ENCODE measurements at places on chromosomes 2 and 18.

DNA sequence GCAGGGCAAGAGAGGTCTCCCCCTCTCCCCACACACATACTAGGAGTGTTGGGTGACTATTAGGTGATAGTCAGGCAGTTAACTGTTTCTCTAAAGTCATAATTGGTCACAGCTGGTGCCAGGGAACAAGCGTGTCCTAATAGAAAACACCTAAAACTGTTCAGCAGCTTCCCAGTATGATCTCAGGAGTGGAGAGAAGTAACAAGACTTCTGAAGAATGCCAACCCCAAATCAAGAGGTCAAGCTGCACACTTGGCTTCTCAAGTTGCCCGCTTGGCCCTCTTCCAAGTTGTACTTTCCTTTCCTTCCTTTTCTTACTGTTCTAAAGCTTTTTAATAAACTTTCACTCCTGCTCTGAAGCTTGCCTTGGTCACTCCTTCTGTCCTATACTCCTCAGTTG lies 22.4 kb upstream of the STAT1 start:
- no peak for DNase-seq

DNA sequence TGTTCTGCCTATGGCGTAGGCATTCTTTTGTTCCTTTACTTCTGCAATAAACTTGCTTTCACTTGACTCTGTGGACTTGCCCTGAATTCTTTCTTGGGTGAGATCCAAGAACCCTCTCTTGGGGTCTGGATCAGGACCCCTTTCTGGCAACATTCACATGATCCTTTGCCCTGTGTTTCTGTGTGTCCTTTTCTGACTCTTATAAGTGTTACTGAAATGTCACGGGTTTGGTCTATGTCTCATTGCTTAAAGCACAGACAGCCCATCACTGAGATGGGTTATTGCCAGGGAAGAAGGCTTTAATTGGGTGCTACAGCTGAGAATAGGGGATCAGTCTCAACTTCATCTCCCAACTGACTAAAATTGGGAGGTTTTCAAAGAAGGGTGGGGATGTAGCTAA lies 110.9 kb upstream of the XPO1 start:
- DNase-seq = no peak

- DNase-seq = no peak
Measured at GRCh38 chr2:3959372-3959771, 256.0 kb downstream of the DCDC2C start.

DNA sequence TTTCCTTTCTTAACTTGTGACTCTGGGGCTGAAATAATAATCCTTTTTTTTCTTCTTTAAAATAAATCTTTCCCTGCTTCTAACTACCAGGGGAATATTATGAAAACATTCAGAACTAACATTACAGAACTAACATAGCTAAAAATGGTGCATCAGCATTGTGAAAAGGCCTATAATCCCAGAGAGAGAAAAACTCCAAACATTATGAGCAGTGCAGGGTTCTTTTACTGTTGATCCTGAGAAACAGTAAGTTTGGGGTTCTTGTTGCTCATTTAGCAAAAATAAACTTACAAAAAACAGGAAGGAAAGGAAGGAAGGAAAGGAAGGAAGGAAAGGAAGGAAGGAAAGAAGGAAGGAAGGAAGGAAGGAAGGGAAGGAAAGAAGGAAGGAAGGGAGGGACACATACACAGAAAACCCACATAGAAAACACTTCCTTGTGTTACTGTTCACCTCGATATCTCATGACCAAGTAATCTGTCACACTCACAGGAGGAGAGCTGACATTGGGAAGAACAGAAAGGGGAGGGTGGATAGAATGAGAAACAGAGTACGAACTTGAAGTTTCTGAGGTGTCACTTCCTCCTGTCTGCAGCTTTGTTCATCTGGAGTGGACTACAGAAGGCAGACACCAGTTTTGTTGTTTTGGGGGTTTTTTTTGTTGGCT lies 18.4 kb upstream of the PIK3C3 start:
- DNase-seq = no peak

GRCh38 chr18:22767653-22768052 lies 165.5 kb upstream of the RBBP8 start:
- no peak for DNase-seq

GRCh38 chr2:17076533-17076932 lies 410.9 kb upstream of the CYRIA start:
- DNase-seq = no peak

DNA sequence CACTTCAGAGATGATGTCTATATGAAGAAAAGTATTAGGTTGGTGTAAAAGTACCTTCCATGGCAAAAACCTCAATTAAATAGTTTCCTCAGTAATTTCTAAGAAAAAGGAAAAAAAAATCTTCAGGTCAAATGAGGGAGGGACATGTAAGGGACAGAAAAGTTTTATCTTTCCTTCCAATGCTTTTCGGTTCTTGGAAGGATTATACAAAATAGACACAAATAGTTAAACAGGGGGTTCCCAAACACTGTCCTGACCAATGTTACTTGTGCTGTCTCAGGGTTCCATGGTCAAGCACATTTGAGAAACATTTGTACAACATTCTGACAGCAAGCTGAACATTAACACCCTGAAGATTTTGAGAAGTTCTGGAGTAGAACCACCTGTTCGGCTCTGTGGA lies 22.0 kb downstream of the ERMN start:
- no peak for DNase-seq

DNA sequence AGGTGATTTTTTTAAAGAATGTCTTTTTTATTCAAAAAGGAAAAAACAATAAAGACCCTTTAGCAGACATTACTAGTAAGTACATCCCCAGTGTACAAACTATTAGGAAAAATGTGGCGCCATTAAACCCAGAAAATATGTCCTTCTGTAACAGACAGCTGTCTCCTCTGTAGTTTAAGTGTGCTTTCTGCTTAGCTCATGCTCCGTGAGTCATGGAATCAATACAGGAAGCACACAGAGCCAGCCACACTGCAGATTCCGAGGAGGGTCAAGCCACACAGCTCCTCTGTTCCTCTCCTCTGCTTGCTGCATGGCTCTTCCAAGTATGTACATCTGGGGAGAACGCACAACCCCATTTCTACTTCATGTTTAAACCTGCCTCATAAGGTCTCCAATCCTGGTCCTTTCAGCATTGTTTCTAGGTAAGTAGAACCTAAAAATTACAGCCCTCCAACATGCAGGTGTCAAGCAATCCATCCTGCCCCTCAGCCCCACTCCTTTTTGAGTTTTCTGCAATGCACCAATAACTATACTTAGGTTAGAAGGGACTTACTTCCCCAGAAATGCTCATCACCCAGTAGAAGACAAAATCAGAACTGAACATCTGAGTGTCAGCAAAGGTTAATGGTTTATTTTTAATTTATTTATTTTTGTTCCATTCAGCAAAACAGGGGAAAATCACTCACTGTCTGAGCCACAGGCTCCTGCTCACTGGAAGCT lies 37.5 kb downstream of the ACVR1 start:
- DNase-seq = no peak

DNA sequence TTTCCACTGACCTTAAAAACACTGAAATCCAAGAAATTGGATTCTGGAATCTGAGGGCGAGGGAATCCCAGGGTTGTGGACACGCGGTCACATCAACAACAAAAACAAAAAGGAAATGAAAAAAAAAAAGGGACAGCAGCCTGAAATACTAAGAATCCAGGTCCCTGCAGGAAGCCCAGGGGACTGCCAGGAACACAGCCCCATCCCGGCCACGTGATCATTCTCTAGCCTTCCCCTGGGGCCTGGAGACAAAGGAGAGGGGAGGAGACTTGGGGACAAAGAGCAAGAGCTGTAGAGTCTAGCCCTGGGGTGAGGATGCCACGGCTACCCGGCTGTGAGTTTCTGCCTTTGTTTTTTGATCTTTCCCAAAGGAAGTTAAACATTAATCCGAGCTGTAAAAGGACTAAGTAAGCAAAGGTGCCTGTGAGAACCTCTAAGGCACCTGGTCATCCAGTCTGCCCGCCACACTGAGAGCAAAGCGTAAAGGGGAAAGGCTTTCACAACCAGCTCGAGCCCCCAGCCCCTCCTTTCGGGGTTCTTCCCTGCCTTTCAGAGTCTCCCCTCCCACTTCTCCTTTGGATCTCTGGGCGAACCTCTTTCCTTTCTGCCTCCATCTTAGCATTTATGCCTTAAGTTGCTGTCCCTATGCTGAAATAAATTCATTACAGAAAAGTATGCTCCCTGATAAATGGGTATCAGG lies 57.9 kb upstream of the MSH2 start:
- DNase-seq = no peak

GRCh38 chr2:239881561-239882320 lies 143.4 kb downstream of the NDUFA10 start:
- no peak for DNase-seq

DNA sequence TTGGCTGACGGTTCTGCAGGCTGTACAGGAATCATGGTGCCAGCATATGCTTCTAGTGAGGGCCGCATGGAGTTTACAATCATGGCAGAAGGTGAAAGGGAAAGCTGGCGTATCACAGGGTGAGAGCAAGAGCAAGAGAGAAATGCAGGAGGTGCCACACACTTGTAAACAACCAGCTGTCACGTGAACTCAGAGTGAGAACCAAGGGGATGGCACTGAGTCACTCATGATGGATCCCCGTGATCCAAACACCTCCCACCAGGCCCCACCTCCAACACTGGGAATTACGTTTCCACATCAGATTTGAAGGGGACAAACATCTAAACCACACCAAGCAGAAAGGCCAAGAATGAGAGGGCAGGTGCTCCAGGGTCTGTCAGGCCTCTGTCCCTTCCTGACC lies 185.0 kb upstream of the PID1 start:
- no peak for DNase-seq

GRCh38 chr2:3433339-3433699 lies 53.8 kb downstream of the TRAPPC12 start:
- DNase-seq = no peak

- no peak for DNase-seq
Measured at GRCh38 chr18:78900938-78901909, 78.4 kb upstream of the SALL3 start.

DNA sequence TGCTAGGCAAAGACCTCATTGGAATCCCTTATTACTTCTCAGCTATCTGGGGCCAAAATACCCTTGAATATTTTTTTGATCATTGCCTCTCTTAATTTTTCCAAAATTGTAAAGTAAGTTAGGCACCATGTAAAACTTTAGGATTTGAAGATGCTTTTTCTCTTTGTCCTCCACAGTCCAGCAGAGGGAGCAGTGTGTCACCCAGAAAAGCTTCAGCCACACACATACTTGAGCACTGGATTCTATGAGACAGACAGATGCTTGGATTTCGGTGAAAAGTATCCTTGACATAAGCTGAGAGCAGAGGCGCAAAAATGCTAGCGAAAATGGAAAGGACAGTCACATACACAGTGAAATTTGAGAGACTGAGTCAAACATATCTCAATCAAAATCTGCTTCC lies 74.7 kb upstream of the KCNJ3 start:
- DNase-seq = no peak

DNA sequence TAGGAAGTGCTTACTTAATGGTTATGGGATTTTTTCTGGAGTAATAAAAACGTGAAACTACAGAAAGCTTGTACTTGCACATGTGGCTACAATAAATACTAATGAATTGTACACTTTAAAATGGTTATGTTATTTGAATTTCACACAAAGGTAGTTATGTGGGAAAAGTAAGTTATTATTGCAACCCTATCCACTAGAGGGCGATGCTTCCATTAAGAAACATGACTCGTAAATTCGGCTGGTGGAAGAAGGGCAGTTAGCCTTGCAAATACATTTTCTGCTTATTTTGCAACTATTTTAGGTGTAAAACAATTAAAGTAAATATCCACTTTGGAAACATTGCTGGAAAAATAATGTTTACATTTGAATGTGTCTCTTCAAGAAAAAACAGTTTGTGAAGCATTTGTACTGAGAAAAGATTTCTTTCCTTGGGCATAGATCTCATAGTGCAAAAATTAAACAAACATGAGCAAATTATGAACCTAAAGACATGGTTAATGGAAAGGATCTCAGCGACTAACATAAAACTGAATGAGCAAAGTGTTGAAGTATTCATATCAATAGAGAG lies 68.1 kb upstream of the CSRNP3 start:
- no peak for DNase-seq

DNA sequence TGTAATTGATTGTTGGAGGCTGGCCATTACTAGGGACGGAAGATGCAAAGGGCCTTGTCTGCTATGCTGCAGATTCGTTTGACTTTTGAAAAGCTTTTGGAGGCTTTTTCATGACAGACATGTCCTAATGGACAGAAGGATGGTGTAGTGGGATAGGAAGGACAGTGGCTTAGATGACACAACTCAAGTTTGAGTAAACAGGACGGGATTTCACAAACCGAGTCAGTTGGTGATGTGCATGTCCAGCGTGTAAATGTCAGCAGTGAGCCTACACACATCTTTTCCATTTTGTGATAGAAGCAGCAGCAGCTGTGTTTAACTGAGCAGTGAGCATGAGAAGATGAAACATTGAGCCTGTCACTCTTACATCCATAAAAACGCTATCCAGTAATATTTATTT lies 76.0 kb downstream of the NCK2 start:
- no peak for DNase-seq

- DNase-seq = no peak
Measured at GRCh38 chr2:6945087-6945813, 28.0 kb downstream of the RNF144A start.

DNA sequence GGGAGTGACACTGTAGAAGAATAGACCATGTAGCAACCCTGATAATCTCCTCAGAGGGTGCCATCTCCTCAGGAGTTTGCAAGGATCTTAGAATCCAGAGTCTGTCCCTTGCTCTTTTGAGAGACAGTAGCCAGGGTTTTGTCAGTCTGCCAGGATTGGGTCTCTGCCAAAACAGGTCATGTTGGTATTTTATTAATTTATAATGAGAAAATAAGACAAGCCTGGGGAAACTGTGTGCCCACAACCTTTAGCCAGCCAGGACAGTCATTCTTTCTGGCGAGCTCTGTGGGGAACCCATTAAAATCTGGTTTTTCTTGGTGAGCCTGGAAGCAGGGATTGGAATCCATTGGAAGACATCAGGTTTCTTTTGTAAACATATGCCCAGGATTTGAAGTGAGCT lies 78.6 kb downstream of the PTPRM start:
- no peak for DNase-seq

GRCh38 chr2:106296182-106296815 lies 102.2 kb upstream of the UXS1 start:
- no peak for DNase-seq

DNA sequence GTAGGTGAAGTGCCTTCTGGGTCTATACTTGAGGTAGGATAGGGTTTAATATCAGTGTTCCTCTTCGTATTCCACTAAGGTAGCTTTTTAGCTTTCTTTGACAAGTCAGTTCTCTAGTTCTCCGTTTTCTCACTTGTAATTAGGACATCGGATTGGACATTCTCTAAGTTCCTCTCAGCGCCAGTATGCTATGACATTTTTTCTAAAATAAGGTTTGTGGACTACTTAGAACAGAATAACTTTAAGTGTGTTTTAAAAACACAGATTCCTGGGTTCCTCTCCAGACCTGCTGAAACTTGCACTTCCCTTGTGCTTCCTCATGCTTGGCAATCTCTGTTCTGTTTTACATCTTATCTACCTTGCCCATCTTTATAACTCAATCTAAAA lies 69.3 kb upstream of the YWHAQ start:
- DNase-seq = no peak

DNA sequence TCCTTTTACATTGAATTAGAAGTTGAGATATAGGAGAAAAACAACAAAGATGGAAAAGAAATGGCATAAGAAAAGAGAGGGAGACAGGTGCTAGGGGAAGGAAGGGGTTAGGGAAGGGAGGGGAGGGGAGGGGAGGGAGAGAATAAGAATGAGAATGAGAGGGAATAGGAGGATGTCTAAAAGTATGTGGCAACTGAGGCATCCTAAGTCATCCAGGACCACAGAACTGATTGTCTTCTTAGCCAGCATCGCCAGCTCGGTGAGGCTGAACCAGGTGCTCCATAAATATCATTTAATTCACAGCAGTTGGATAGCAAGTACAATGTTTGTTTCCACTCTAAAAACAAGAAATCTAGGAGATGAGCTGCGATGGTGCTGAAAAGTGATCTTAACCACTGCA lies 393.5 kb downstream of the TMEM182 start:
- no peak for DNase-seq
